Endothelial cell of umbilical vein (primary cell): ENCODE measurements at places on chromosomes 4 and X.

DNA sequence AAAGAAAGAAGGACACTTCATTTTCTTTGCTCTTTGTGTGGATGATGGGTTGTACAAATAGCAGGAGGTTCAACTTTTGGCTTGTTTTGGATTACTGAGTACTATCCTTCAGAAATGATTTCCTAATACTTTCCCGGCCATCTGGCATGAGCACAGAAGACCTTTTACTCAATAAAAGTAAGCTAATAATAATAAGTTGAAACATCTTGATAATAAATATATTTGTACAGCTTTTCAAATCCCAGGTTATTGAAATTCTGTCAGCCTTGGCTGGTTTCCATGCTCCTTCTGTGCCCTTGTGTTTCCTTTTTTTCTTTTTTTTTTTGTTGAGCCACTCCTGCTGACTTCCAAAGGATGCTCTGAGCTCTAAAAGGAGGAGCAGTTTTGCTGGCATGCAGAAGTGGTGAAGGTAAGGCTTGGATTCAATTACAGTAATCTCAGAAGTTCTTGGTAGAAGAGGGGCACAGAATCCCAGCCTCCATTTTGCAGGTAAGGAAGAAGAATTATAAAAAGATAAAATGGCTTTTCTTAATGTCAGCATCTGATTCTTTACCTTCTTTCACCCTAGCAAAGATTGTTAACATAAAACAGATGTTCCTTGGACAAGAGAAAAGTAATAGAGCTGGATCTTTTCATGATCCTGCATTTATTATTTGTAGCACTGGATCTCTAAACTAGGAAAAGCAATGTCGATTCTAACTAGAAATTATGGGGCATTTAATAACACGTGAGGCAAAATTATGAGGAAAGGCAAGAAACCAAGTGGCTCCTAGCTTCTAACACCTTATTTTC lies 31.9 kb downstream of the REPS2 start:
- no peak for DNase-seq

GRCh38 chr4:21625447-21625846 lies 323.1 kb downstream of the KCNIP4 start:
- DNase-seq, result no peak

DNA sequence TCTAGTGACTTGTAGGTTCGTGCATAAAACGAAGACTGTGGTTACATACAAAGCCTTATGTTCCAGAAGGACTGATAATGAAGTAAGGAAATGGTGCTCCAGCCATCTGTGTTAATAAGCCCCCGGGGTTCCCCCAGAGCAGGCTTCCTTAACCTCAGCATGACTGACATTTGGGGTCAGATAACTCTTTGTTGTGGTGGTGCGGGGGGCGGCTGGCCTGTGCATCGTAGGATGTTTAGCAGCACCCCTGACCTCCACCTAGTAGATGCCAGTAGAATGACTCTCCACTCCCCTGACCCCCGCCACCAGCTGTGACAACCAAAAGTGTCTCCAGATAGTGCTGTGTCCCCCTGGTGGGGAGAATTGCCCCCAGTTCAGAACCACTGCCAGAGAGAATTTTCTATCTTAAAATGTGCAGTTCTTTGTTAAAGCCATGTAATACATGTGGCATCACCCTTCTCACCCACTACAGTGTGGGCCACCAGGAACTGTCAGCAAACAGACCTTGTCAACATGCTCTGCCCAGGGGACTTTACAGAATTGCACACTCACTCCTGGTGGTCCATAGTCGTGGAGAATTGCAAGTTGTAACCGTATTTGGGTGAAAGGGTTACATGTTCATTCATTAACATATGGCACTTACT lies 7.5 kb downstream of the SH3KBP1 start:
- DNase-seq, result no peak

- DNase-seq, result no peak
These were observed 164.1 kb downstream of the DEFB131A start for GRCh38 chr4:9608300-9608699.

GRCh38 chr4:176784816-176785215 lies 7.9 kb downstream of the VEGFC start:
- no peak for DNase-seq

GRCh38 chr4:127006446-127006877 lies 626.3 kb upstream of the INTU start:
- DNase-seq, result no peak

DNA sequence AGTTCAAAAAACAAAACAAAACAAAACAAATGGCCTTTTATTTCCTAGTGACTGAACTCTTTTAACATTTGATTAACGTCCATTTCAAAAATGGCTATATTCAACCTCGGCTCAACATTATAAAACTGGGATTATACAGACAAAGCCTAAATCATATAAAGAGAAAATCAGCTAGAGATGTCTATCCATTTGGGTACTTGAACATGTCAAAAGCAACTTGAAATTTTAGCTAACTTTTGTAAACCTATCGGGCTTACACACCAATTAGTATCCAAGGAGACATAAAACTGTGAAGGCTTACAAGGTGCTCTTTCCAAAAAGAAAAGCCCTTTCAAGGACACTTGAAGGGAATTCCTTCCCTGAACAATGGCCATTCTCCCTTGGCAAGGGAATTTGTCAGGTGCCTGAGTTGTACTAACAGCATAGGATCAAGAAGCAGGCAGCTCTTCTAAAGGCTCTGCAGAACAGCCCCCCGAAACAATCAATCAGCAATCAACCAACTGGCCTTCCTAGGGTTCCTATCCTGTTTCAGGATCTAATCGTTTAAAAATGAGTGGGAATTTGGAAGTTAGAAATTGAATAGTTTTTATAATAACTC lies 633.7 kb upstream of the HTR2C start:
- no peak for DNase-seq

GRCh38 chrX:121455890-121456289 lies 408.5 kb downstream of the GLUD2 start:
- no peak for DNase-seq

GRCh38 chrX:128438082-128438481 lies 385.9 kb upstream of the ACTRT1 start:
- no peak for DNase-seq

- peak; percentile 41 for DNase-seq
These were observed 18.4 kb downstream of the XIAP start for GRCh38 chrX:123878252-123878721.

DNA sequence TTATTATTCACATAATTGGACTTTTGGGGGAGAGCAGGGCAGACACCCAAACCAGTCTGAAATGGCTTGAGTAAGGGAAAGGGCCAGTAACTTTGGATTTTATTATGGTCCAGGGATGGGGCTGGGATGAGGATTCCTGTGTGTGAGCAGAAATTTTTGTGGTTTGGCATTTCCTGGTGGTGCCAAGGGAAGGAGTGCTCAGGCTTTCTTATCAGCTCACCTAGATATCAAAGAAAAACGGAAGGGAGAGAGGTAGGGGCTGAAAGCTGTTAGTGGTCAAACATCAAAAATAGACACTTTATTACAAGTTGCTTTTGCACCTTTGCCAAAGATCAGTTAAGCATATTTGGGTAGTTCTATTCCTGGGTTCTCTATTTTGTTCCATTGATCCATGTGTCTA lies 128.5 kb upstream of the DIPK2B start:
- DNase-seq, result no peak

DNA sequence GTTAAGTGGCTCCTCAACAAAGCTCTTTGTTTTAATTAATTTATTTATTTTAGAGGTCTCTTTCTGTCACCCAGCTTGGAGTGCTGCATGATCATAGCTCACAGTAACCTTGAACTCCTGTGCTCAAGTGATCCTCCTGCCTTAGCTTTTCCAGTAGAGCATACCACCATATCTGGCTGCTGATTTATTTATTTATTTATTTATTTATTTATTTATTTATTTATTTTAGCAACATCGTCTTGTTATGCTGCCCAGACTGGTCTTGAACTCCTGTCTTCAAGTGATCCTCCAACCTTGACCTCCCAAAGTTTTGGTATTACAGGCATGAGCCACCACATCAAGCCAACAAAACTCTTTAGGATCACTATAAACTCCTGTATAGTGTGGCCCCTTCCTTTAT lies 15.8 kb upstream of the KLF8 start:
- no peak for DNase-seq

- peak; percentile 12 for DNase-seq
These were observed 51.5 kb downstream of the ALPK1 start for GRCh38 chr4:112348488-112349158.

- no peak for DNase-seq
These were observed 685.0 kb downstream of the RAPGEF2 start for GRCh38 chr4:159787901-159788300.
